Stimulated activated naive CD4-positive, alpha-beta T cell (primary cell): ENCODE measurements at places on chromosomes 5 and 9.

GRCh38 chr5:123208668-123209501 is 119.8 kb downstream of the PRDM6 start:
- DNase-seq, result no peak

GRCh38 chr9:33165263-33166151 is 1.6 kb downstream of the B4GALT1 start:
- no peak for DNase-seq

- no peak for DNase-seq
Observed at GRCh38 chr9:120868339-120868675, 8.7 kb downstream of the PHF19 start.

GRCh38 chr5:116130471-116130870 is 45.6 kb downstream of the COMMD10 start:
- no peak for DNase-seq

- DNase-seq, result no peak
Observed at GRCh38 chr5:86981898-86982297, 285.8 kb upstream of the RASA1 start.

- DNase-seq, result no peak
Observed at GRCh38 chr5:18311266-18311665, 677.0 kb downstream of the TAF11L14 start.

DNA sequence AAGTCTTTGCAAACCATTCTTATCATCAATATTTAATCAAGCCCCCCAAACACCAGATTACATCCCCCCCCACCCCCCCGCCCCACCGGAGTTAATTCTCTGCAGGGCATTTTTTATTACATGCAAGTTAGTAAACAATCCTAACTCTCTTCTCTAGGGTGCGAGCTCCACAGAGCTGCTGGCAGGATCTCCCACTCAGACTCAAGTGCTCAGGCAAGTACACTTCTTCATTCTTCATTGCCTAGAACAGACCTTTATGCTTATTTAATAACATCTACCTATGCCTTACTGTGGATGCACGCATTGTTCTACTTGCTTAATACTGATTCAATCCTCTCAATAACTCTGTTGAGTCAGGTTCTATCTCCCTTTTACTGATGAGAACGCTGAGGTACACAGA is 9.9 kb downstream of the SAXO1 start:
- DNase-seq, result no peak

DNA sequence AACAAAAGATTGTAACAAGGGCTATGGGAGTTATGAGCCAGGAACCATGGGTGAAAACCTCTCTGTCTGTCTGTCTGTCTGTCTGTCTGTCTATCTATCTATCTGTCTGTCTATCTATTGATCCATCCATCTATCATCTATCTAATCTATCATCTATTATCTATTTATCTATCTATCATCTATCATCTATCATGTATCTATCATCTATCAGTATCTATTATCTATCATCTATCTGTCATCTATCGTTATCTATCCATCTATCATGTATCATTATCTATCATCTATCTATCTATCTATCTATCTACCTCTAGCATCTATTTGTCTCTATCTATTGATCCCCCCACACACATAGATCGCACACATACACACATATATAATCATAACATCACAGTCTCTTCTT is 112.9 kb downstream of the INSYN2B start:
- no peak for DNase-seq

DNA sequence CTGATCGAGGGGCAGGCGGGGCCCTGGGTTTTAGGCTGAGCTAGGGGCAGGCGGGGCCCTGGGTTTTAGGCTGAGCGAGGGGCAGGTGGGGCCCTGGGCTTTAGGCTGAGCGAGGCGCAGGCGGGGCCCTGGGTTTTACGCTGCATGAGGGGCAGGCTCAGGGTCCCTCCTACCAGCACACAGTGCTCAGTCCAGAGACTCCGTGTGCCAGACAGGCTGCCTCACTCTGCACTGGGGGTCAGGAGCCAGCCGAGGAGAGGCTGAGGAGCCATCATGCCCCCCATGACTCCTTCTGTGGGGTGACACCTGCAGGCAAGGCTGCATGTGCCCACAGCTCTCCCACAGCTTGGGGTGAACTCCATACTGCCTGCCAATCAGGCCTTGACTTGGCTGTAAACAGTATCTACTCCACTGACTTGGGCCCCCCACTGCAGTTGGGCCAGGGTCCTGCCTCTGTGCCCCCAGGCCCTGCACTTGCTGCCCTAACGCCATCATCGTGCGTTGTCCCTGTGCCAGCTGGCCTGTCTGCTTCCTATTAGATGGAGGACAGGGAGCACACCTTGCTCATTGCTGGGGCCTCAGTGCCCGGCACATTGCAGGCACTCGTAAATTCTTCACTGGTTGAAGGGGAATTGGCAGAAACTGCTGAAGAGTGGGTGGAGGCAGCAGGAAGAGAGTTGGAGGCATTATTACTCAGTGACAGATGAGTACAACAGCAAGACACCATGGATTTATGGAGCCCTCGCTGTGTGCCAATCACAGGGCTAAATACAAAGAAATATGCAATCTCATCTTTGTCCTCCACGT is 78.6 kb downstream of the AMBP start:
- no peak for DNase-seq

DNA sequence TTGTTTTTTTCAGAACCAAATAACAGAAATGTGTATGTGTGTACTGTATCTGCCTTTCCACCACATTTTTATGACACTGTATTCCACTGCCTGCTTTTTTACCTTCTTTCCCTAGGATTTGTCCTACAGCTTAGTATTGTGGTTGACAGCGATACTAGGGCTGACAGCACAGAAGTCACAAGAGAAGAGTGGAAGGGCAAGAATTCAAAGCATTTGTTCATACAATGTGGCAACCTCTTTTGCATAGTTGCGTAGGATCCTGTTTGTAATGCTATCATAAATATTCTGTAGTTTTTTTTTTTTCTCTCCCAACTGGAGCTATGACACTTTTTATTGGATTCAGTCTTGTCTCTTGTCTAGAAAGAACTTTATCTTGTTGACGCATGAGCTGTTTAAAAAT is 5.6 kb upstream of the BNIP1 start:
- no peak for DNase-seq
